Smooth muscle cell of bladder (primary cell): ENCODE measurements at places on chromosomes 5 and 9. TPM values are rescaled to one million over a fixed set of nuclear protein-coding genes. Genes with fewer than 3 reads are reported as not detected.

ADAMTSL2 gene
- total RNA-seq = 2.3 TPM in 2 replicates

FLT4 gene
- total RNA-seq = under 0.01 and 0.37 TPM in 2 replicates

FRMD3 gene
- 0.14 and 0.18 TPM in 2 replicates for total RNA-seq

DMGDH gene
- total RNA-seq = 2.3 and 2.7 TPM in 2 replicates

NTNG2 gene
- total RNA-seq = 4.6 and 7.2 TPM in 2 replicates

HMHB1 gene
- total RNA-seq = not detected in 2 replicates
